Forelimb muscle (tissue), 1 donor: ENCODE measurements at places on chromosomes 7 and 10. TPM values are rescaled to one million over a fixed set of nuclear protein-coding genes. Genes with fewer than 3 reads are reported as not detected.

GRCh38 chr7:118183428-118183785, 557 bp upstream of the LSM8 start:
- DNase-seq = no peak

DNA sequence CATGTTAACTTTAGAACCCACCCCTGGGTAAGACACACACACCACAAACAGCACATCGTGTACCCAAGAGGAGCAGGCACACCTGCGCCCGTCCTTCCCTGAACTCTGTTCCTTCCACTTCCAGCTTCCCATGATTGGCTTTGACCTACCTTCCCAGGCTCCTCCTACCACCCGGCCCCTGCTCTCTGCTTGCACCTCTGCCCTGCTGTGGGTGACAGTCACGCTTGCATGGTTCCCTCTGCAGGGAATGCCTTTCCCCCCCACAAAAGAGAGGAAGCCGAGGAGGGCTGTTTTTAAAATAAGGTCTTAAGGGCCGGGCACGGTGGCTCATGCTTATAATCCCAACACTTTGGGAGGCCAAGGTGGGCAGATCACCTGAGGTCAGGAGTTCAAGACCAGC, 16.4 kb downstream of the SFXN4 start:
- no peak for DNase-seq

- DNase-seq = no peak
These were observed 149.0 kb downstream of the NRCAM start for GRCh38 chr7:108307194-108307593.

DNA sequence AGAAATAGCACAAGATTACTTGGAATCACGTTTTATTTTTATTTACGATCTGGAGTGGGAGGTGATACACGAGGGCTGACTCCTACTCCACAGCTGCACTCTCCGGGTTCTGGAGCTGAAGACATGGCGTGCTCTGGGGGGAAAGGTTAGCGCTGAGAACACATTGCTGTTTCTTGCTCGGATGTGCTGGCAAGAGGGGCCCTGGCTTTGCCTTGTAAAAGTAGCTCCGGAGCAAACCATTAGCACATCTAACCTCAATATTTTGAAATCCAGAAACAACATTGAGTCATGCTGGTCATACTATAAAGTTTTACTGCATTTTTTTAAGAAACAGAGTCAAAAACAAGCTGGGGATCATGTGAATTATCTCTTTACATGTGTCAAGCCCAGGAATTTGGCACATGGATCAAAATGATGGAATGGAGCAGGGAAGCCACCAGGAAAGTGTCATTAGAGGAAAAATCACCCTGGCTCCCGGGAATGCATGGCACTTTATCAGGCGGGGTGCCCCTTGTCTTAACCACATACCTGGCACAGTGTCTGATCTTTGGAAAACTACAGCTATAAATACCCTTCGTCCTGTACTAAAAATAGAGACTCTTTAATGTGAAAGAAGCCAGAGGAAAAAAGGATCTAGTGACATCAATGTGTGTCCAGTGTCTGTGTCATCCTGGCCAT, 31.6 kb upstream of the LYZL1 start:
- no peak for DNase-seq

The HYAL4 gene
- polyA plus RNA-seq = 0.05 TPM

DNA sequence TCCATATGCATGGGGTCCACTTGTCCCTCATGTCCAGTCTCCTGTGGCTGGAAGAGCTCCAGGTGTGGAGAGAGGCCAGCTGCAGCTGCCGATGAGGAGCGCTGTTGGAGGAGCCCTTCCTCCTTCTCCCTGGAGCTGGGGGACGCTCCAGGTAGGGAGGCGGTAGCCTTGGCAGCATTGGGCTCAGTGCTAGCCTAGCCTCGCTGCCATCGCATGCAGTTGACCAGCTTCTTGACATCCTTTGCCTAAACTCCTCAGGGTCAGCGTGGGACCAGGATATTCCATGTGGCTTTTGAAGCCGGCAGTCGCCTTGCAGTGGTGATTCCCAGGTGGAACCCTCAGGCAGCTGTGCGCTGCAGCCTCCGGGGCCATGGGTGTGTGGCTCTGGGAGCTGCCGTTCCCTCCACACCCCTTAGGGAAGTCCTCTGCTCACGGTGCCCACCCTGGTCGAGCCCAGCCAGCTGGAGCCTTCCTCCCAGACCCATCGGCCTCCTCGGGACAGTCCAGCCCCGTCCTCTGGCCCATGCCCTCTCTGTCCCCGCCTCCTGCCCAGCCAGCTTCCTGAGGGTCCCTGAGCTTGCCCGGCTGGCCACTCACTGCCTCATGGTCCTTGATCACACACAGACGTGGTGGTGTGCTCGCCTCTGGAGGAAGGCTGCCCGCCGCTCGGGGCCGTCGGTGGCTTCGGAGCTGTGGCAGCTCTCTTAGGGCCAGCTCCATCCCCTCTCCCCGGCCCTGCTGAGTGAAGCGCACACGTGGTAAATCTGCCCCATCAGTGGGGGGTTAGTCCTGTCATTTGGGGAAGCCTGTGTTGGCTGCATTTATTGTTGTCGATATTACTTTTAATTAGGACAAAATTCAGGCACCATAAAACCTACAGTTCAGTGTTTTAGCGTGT, 21.2 kb downstream of the INPP5A start:
- no peak for DNase-seq

The COBL gene
- polyA plus RNA-seq = 117 TPM

DNA sequence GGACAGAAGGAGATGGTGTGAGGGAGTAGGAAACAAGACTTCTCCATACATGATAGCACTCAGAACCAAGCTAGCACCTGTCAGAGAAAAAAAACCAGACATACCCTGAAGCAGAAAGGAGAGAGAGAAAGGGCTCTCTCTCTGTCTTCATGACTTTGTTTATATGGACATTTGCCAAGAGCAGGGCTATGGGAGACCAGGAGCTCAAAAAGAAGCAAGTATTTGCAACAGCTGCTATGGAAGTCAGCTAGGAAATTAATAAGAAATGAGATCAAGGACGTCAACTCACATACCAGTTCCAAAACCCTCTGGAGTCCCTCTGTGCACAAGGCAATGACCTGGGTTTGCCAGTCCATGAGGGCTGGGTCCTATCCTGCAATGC, 111.6 kb downstream of the SGMS1 start:
- no peak for DNase-seq

The ARMH3 gene
- 13.4 TPM for polyA plus RNA-seq

DNA sequence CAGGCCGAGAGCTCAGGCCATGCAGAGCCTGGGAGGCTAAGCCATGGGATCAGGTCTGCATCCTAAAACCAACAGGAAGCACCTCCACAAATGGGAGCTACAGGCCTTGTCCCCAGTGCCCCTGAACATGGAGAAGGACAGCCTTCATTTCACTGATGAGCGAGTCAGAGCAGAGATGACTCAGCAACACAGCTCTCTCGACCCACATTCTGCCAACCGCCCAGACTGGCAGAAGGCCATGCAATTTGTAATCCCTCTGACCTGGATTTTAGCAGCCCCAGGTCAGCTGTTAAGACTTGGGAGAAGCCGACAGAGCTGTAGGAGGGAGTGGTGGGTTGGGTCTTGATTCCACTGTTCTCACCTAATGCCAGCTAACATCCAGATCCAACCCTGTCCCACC, 25.5 kb downstream of the VOPP1 start:
- DNase-seq = no peak

- no peak for DNase-seq
These were observed 237.1 kb upstream of the SHH start for GRCh38 chr7:156049366-156049765.

GRCh38 chr10:61795551-61795950, 105.9 kb upstream of the ARID5B start:
- no peak for DNase-seq
